Immature natural killer cell (primary cell): ENCODE measurements at places on chromosomes 13 and 19.

- DNase-seq = no peak
Observed at GRCh38 chr13:73935991-73936390, 198.2 kb downstream of the KLF12 start.

DNA sequence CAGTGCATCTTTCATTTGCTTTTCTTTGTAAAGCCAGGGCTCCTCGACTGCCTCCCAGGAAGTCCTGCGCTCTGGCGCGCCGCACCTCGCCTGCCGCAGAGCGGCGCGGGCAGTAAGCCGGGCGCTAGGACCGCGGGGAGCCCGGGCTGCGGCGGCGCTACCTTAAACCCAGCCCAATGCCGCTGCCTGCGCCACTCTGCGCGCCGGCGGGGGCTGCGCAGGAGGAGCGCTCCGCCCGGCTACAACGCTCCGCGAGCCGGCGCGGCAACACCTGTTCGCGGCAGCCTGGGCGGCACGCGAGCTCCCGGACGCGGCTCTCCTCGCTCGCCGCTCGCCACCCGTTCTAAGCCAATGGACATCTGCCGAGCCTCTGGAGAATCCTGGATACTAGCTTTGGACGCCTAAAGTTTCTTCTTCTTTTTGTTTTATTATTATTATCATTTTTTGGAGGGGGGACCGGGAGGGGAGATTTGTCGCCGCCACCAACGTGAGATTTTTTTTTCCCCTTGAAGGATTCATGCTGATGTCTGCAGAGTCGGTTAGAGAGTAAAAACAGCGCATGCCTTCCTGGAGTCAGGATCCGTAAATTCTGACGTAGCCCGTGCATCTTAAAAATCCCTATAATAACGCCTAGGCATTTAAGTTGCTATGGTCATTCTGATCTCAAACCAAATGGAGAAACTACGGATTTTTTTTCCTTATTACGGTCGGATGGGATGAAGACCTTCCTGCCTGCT, at the start of gene FGF9:
Gene FGF9, plus strand, starts transcription at position 191 of the 737 bp plus-strand sequence. CDS start 840 bp downstream, outside the sequence.
- peak; percentile 82 for DNase-seq

DNA sequence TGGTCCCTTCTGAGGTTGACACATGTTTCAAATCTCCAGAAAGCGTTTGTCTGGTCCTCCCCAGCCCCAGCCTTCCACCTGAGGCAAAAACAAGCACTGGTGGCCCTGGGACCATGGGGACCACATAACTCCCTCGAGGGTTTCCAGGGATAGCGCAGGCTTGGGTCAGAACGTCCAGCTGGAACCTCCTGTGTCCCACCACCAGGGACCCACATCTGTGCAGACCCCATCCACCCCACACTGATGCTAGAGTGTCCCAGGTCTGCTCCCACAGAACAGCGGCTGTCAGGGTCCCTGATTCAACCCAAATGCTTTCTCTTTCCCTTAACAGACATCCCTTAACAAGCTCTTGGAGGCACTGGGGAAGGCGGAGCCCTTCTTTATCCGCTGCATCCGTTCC, 29.6 kb upstream of the USE1 start:
- DNase-seq = peak; percentile 24

- DNase-seq = no peak
Observed at GRCh38 chr19:35725216-35725861, 7.5 kb downstream of the KMT2B start.

DNA sequence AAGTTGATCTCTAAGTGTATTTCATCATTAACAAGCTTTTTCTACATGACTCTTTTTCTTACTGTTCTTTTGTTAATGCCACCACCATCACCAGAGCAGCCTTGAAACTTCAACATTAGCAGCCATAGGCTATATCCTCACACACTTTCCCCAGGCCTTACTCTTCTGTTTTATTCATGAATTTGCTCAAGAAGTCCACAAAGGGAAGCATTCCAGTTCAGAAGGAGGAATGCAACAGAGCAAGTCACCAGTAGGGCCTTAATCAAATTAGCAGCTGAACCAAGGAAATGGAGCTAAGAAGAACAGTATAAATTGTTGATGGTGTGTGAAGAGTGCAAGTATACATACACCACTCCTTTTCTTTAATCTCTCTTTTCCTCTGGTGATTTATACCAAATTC, 223.1 kb downstream of the NBEA start:
- no peak for DNase-seq
